ENCODE measurements at places on chromosomes 4 and X.

DNA sequence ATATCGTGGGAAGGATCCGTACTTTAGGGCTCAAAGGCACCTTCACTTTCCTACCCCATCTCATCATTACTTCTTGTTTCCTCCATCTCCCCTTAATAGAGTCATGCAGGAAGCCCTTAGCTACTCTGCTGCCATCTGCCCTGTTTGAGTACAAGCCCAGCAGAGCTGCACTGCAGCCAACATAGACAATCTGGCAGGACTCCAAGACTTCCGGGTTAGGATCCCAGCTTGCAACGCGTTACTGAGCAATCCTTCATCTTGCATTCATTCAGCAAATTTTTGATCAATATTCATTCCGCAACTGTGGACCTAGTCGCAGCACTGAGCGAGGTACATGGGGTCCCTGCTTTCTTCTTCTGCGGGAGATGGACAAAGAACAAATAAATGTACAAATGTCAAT lies 344.9 kb downstream of the BCOR start:
- DNase-seq, result no peak

DNA sequence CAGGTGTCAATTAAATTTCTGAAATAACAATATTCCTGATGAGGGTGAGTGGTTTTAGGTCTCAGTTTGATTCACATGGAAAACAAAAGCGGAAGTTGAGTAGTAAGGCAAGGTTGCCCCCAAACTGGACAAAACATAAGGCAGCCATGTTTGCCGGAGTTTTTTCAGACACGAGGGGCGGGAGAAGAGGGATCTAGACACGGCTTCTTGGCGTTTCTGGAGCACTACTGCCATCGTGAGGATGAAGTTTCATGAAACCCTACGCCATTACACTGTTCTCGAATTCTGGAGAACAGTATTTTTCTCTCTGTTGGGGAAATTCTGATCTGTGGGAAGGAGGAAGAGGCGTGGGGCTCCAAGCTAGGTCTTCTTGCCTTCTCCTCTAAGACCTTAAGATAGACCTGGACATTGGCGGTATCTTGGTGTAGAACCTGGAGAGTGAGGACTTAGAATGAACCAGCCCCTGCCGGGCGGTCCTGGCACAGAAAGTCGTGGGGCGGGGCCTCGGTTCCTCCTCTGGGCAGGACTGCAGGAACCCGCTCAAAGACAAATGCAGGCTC lies 160.3 kb downstream of the OR13H1 start:
- peak; percentile 89 for DNase-seq

DNA sequence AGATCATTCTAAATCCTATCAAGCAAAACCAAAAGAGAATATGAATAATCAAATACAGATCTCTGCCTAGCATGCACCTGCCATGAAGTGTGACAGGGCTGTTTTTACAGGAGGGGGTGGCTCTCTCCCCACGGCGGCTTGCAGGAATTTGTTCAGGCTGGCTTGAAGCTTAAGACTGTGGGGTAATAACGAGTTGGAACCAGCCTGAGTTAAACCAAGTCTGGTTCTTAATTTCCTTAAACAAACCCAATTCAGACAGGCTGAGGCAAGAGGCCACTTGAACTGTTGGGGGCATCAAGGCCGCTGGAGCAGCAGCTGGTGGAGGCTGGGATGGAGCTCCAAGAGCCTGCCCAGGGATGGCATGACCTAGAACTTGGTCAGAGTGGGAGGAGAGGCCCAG lies 45.1 kb upstream of the LGI2 start:
- DNase-seq, result no peak

- DNase-seq, result no peak
Measured at GRCh38 chr4:133156556-133156955, 7.5 kb downstream of the PCDH10 start.

- DNase-seq, result no peak
Measured at GRCh38 chr4:181484396-181484795, 758.8 kb upstream of the TENM3 start.

- DNase-seq, result no peak
Measured at GRCh38 chrX:130555341-130555740, 153.6 kb downstream of the RBMX2 start.

GRCh38 chr4:27881705-27882104 lies 1021.1 kb downstream of the STIM2 start:
- no peak for DNase-seq

Measured in immature natural killer cell (primary cell).